ENCODE measurements at places on chromosomes 12 and 14.

- DNase-seq = no peak
Observed at GRCh38 chr14:76615331-76615730, 145.9 kb upstream of the VASH1 start.

DNA sequence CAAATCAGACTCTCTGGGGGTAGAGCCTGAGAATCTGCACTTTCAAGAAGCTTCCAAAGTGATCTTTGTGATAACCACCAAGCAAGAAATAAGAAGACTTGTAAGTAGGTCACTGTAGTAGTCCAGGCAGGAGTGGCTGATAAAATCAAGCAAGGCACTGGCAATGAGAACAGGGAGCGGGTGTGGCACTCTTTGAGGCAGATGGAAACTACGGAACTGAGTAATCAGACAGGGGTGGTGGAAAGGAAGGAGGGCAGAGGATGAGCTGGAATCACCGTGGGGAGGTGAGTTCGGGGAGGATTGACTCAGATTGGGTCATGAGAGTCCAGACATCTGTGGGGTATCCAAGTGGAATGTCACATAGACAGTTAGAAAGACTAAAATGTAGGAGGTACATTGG, 44.4 kb upstream of the PLXNC1 start:
- DNase-seq = no peak

GRCh38 chr14:36626151-36626550, 35.5 kb upstream of the PAX9 start:
- no peak for DNase-seq

- no peak for DNase-seq
Observed at GRCh38 chr14:91219517-91220389, 24.8 kb downstream of the GPR68 start.

DNA sequence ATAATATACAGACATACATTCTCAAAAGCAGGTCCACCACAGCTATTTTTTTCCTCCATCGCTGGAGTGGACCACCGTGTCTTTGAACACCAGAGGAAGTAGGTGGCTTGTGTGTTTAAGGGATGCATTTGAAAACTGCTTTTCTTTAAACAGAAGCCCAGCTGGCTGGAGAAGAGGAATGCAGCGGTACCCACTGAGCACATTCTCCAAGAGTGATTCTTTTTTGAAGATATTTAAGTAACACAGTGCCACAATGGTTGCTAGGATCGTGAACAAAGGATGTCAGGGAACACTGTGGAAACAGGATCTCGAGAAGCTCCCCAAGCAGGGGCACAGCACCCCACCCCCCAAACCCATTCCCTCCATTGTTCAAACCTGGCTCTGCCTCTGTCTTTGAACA, 286.6 kb upstream of the PWP1 start:
- DNase-seq = no peak

GRCh38 chr14:104143521-104144452, 5.4 kb downstream of the KIF26A start:
- no peak for DNase-seq

DNA sequence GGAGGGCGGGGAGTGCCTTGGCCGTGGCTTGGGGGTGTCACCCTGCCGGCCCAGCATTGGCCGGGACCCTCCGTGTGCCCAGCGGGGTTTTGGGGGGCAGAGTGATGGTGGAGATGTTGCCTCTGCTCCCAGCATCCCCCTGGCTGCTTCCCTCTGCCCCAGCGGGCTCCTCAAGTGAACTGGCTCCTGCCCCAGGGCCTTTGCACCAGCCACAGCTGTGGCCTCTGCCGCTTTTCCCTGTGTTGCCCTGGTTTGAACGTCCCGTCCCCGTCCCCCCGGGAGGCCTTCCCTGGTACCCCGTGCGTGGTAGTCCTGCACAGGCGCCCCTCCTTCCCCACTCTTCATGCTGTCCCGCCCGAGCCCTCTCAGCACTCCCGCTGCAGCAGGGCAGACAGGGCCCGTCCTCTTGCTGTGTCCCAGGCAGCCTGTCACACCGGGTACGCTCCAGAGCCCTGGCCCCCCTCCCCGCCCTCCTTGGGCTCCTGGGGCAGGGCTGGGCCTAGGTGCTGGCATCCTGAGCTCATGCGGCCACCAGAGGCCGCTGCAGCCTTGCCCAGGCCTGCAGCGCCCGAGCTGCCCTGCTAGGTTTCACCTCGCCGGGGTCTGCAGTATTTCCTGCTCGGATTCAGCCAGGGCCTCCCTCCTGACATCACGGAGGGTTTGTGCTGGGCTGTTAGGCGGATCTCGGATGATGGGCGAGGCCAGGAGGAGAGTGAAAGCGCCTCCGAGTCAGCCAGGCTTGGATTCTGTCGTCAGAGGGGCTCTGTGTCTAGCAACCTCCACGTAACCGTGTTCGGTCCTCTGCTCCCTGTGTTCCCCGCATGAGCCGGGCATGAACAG, 9.5 kb downstream of the NOC4L start:
- peak; percentile 78 for DNase-seq

DNA sequence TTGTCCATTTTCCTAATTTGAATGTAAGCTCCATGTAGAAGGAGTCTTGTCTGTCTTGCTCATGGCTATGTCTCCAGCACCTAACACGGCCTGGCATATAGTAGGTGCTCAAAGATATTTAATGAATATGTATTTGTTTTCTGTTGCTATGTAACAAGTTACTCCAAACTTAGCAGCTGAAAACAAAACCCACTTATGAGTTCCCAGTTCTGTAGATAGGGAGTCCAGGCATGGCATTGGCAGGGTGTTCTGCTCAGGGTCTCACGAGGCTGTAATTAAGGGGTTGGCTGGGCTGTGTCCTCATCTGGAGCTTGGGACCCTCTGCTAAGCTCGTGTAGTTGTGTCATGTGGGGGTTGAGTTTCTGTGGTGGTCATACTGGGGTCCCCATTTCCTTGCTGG, 106.0 kb downstream of the AACS start:
- no peak for DNase-seq

- DNase-seq = no peak
Observed at GRCh38 chr14:63193236-63193635, 11.0 kb upstream of the RHOJ start.

GRCh38 chr12:49557917-49558215, 10.1 kb downstream of the MCRS1 start:
- no peak for DNase-seq

DNA sequence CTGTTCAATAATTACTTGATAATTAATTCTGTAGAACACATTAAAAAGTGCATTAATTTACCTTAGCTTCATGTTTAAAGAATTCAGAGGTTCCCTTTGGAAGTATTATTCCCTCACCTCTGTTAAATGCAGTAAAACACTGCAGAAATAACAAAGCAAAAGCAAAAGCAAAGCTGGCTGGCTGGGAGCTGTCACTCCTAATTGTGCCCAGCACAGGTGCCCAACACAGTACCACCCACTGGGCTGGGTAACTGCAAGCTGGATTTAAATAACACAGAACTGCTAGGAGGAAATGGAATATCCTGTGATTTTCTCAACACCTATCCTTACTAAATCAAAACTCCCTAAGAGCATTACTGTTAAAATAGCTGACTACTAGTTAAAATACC, 72.6 kb downstream of the SLC2A13 start:
- DNase-seq = no peak

DNA sequence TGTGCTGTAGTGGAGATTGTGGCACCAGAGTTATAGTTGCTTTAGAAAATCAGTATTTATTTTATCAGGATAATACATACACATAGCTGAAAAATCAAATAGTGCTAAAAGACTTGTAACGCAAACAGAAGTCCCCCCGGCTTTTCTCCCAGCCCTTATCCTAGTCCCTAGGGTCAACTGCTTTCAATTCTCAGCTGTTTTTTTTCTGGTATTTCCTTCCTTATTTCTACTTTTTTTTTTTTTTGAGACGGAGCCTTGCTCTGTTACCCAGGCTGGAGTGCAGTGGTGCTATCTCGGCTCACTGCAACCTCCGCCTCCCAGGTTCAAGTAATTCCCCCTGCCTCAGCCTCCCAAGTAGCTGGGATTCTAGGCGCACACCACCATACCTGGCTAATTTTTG, 8.4 kb upstream of the CTDSP2 start:
- no peak for DNase-seq

DNA sequence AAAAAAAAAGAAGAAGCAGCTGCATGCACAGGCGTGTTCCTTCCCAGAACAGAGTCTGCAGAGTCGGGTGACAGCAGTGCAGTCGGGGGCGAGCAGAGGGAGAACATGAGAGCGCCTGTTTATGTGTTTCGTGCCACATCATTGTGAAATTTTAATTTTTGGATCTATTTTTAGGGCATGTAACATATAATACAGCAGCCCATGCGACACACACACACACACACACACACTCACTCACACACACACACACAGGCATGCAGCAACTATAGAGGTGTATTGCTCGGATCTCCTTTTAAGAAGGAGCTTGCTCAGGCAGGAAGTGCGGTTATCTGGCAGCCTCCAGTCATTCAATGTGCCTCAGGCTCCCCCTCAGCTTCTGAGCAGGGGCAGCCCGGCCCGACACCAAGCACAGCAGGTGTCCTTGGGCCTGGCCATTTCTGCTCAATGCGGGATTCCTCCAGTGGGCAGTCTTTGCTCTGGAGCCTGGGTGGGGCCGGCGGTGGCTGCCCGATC, 71.8 kb downstream of the ZNF664 start:
- DNase-seq = no peak

DNA sequence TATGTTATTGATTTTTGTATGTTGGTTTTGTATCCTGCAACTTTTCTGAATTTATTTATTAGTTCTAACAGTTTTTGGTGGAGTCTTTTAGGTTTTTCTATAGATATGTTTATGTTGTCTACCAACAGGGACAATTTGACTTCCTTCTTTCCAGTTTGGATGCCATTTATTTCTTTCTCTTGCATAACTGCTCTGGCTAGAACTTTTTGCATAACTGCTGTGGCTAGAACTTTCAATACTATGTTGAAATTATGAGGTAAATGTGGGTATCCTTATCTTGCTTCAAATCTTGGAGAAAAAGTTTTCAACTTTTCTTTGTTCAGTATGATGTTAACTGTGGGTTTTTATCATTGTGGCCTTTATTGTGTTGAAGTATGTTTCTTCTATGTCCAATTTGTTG, 39.9 kb upstream of the PLBD1 start:
- no peak for DNase-seq

DNA sequence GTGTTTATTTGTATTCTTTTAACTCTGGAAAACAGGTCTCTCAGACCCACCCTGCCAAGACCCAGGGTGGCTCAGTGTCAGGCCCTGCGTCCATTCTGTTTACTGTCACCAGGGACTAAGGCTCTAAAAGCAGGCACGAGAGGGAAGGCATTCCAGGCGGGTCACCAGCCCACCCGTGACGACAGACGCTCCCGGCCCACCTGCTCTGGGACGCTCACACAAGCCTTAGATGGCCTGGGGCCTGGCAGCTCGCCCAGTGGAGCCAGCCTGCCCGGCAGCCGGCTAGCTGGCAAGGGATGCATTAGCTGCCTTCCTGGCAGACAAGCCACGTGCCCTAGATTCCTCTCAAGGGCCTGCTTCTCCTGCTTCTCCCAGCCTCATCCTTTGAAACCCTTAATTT, 9.2 kb upstream of the NUAK1 start:
- DNase-seq = no peak

DNA sequence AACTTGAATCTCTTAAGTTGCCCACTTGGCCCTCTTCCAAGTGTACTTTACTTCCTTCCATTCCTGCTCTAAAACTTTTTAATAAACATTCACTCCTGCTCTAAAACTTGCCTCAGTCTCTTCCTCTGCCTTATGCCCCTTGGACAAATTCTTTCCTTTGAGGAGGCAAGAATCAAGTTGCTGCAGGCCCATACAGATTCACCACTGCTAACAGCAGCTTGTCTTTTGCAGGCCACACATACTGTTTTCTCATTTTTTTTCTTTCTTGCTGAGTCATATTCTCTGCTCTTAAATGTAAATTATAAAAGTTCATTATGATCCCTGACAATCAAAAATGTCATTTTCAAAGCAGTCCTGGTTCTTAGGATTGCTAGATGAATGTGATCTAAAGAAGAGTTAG, 1820.8 kb upstream of the FLRT2 start:
- DNase-seq = no peak

DNA sequence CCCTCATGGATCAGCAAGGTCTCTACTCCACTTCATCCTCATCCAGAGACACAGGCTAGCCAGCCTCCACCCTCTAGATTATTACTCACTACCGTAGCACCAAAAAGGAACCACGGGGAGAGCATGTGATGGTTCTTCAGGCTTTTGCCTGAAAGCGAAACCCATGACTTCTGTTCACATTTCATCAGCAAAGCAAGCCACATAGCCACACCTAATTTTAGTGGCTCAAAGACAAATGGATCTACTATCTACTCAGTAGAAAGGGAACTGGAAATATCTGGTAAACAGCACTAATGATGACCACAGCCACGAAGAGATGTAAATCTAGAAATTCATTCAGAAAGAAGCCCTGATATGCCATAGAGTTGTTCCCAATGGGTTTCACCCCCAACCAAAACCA, 51.4 kb downstream of the VCPKMT start:
- DNase-seq = peak; percentile 34

- DNase-seq = no peak
Observed at GRCh38 chr12:117380083-117380482, 18.7 kb upstream of the NOS1 start.

- no peak for DNase-seq
Observed at GRCh38 chr12:20421421-20421820, 53.1 kb downstream of the PDE3A start.

- no peak for DNase-seq
Observed at GRCh38 chr12:100391856-100392255, 35.0 kb downstream of the SLC17A8 start.

GRCh38 chr12:89752341-89752740, 43.7 kb upstream of the ATP2B1 start:
- DNase-seq = no peak

Data from activated T-cell treated with anti-CD3 and anti-CD28 coated beads, Interleukin-2, amount 50 U/mL, for 1 hour (primary cell).